ENCODE measurements at places on chromosomes 3 and 15.

DNA sequence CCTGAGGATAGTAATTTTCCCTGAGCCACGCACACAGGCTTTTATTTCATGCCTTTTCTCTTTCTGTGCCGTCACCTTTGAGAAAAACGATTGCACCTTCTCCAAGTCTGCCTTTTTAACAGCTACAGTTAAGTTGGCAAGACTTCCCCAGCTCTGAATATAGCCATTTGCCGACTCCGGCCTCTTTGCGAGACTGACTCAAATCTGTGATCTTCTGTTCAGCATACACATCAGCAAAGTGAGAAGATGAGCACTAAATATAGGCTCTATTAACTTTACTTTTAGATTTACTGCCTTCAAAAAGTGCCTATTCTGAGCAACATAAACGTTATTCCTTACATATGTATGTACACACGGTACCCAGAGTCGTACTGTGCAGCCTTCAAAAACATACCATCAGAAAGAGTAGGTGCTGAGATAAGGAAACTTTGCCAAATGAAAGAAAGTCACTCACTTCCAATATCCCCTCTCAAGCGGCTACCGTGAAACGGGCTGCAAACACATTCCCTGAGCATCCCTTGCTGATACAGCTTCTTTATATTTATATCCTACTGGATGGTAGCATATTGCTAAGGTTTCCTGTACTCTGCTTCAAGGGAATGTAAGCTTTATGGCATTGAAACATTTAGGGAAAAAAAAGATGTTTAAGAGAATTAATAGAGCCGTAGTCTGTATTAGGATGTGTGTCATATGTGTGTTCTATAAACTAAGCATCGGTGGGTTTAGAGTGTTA is 283.3 kb upstream of the TPRG1 start:
- no peak for DNase-seq

- no peak for DNase-seq
Observed at GRCh38 chr15:49037546-49037940, 8.7 kb downstream of the SECISBP2L start.

GRCh38 chr15:69285834-69286233 is 12.9 kb upstream of the PAQR5 start:
- DNase-seq: no peak

- DNase-seq: no peak
Observed at GRCh38 chr3:101521211-101521701, 8.2 kb upstream of the SENP7 start.

GRCh38 chr15:78321041-78321570 is 19.0 kb upstream of the CRABP1 start:
- no peak for DNase-seq

- DNase-seq: no peak
Observed at GRCh38 chr3:297585-297984, 101.0 kb downstream of the CHL1 start.

DNA sequence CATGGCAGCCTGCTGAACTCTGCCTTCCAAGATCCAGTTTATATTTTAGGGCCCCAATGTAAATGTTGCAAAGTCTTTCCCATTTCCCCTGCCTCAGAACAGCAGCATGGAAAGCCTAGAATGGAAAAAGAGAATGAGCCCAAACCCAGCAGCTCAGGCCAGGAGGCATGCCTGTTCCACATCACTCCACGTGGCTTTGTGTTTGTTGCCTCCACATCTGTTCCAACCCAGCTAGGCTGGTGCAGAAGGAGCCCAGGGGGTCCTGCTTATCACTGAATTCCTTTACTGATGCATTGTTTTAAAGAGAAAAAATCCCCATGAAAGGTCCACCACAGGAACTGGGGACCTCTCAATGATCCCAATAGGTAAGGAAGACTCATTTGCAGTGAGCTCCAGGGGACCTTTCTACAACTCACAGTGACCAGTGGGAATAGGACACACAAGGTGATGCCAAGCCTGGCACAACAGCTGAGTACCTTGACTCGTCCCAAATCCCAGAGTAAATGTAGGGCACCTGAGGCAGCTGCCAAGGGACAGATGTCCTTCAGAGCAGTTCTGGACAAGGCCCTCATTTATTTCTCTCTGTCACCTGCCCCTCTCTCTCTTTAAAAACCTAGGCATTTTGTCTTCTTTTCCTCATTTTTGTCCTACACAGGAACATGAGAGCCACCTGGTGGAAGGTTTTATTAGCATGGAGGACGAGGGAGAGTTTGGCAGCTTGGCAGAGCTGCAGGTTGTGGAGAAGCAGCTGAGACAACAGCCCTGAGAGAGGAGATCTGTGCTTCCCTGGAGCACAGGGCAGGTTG is 41.7 kb upstream of the ADAMTS17 start:
- DNase-seq: no peak
